ENCODE measurements at places on chromosomes 1 and 21.

DNA sequence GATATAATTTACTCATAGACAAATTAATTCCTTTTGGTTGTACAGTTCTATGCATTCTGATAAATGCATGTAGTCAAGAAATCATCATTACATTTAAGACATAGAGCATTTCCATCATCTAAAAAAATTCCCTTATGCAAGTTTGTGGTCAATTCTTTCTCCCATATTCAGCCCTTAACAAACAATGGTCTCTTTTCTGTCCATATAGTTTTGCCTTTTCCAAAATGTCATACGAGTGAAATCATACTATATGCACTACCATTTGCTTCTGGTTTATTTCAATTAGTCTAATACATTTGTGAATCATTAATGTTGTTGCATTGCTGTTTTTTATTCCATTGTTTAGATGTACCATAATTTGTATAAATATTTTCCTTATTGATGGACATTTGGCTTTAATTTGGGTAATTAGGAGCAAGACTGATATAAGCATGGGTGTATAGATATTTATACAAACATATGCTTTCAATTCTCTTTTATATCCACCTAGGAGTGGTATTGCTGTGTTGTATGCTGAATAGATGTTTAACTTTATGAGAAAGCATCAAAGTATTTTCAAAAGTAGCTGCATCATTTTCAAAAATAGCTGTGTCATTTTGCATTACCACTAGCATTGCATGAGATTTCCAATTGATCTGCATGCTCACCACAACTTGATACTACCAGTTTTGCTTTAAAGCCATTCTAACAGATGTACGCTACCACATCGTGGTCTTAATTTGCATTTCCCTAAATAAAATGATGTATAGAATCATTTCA is 397.0 kb upstream of the ADAMTS5 start:
- no peak for DNase-seq

GRCh38 chr21:46429754-46430681 is 28.7 kb upstream of the DIP2A start:
- DNase-seq: no peak

GRCh38 chr1:157357111-157357510 is 195.2 kb downstream of the FCRL5 start:
- no peak for DNase-seq

GRCh38 chr1:85573322-85573721 is 7.2 kb upstream of the CCN1 start:
- DNase-seq: no peak

- DNase-seq: no peak
Observed at GRCh38 chr1:113542221-113542701, 151.9 kb downstream of the MAGI3 start.

DNA sequence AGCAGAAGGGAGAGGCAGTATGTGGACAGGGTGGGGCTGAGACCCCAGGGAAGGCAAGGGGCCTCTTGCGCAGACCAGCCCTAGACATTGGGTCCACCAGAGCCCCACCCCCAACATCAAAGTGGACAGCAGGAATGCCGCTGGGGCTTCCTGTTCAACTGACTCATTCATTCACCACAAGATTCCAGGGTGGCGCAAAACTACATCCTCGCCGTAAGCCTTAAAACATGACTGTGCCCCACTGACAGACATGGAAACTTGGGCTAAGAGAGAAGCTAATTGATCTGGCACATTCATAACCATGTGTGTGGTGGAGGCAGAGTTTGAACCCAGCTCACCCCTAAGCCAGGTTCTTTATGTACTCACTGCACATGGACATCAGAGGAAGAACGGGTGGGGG is 14.0 kb downstream of the COL16A1 start:
- DNase-seq: no peak

- DNase-seq: peak; percentile 94
Observed at GRCh38 chr1:182259229-182259872, 132.2 kb downstream of the GLUL start.

DNA sequence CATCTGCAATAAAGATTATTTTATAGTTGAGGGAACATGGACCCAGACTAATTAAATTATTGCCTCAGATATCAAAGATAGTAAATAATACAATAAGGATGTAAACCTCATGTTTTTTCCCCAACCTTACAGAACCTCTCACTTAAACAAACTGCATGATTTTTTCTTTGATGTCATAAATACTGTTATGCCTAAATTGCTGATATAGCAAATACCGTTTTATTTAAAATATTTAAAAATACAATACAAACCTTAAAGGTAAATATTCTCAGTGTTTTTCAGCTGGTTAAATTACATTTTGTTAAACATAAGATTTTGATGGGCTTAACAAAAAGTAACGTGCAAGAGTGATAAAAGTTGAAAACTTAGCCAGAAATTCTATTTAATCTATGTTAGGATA is 24.4 kb upstream of the RGS2 start:
- DNase-seq: no peak

- no peak for DNase-seq
Observed at GRCh38 chr1:159554261-159554660, 18.5 kb upstream of the OR10J5 start.

- DNase-seq: no peak
Observed at GRCh38 chr1:240031414-240031813, 60.3 kb upstream of the FMN2 start.

GRCh38 chr1:201444792-201445191 is 23.3 kb upstream of the TNNI1 start:
- DNase-seq: no peak
